CD8-positive, alpha-beta T cell (primary cell): ENCODE measurements at places on chromosomes 6 and 20. TPM values are rescaled to one million over a fixed set of nuclear protein-coding genes. Genes with fewer than 3 reads are reported as not detected.

Gene PIGT
- 230 TPM for total RNA-seq

Gene DLL1
- 17.8 TPM for total RNA-seq

Gene WFDC12
- not detected for total RNA-seq

Gene PGC
- total RNA-seq: not detected

Gene FOXF2
- total RNA-seq: not detected

Gene PDE7B
- 0.22 TPM for total RNA-seq

Gene PAK5
- total RNA-seq: not detected

Gene HFE
- total RNA-seq: 0.44 TPM

Gene CRIP3
- total RNA-seq: 0.64 TPM

Gene SOX18
- not detected for total RNA-seq

Gene KIF13A
- total RNA-seq: 0.14 TPM

Gene TBXT
- total RNA-seq: not detected

Gene LRRC73
- total RNA-seq: 0.56 TPM

Gene RAET1G
- total RNA-seq: not detected
